GM23248 (cell line): ENCODE measurements at places on chromosomes 2 and 18. TPM values are rescaled to one million over a fixed set of nuclear protein-coding genes. Genes with fewer than 3 reads are reported as not detected.

DNA sequence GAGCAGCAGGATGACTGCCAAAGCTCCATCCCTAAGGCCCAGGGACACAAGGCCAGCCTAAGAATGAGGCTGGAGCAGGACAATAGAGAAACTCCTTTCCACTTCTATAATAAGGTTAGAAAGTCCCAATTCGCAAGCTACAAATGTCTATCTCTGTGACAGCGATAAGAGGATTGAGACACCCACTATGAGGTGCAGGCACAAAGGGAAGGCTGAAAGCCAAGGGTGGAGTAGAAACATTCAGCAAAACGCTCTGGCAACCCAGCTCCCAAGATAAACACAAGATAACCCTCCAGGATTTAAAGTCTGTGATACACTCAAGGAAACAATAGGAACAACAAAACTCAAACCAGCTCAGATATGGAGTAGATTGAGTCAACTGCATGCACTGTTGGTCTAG is 418.0 kb upstream of the UBE2E3 start:
- H3K36me3 ChIP-seq = no peaks in the 10 kb centered on the region
- H3K4me3 ChIP-seq = no peak overlapping the region
- no peaks in the 10 kb centered on the region for H3K27me3 ChIP-seq
- H3K4me1 ChIP-seq = peaks cover 2% of the 10 kb centered on the region; the same call in 1 of the 2 replicates

- peaks cover 24% of the 10 kb centered on the region for H3K4me1 ChIP-seq
- no peak overlapping the region for H3K4me3 ChIP-seq
- H3K27me3 ChIP-seq = no peaks in the 10 kb centered on the region
- no peaks in the 10 kb centered on the region for H3K36me3 ChIP-seq
- no peak for DNase-seq
Observed at GRCh38 chr2:54577944-54578647, 122.0 kb downstream of the SPTBN1 start.

GRCh38 chr18:74286106-74286855 is 5.5 kb downstream of the CYB5A start:
- no peak overlapping the region for H3K27ac ChIP-seq
- peaks cover 27% of the 10 kb centered on the region for H3K4me1 ChIP-seq
- no peak overlapping the region for H3K4me3 ChIP-seq

- DNase-seq = no peak
- H3K27me3 ChIP-seq = no peaks in the 10 kb centered on the region
- no peak overlapping the region for H3K27ac ChIP-seq
- no peaks in the 10 kb centered on the region for H3K36me3 ChIP-seq
- no peaks in the 10 kb centered on the region for H3K4me1 ChIP-seq
Observed at GRCh38 chr18:52391810-52392559, 52.0 kb downstream of the DCC start.

Gene GAREM1
- 0.51 and 1.2 TPM in 2 replicates for total RNA-seq
